PC-9 (cell line): ENCODE measurements at places on chromosomes 4 and X.

GRCh38 chrX:23662853-23663252 lies 4.4 kb upstream of the PRDX4 start:
- DNase-seq: no peak
- peaks cover 6% of the 10 kb centered on the region; the same call in 1 of the 2 replicates for H3K4me1 ChIP-seq
- no peak overlapping the region for H3K27ac ChIP-seq
- H3K36me3 ChIP-seq: no peaks in the 10 kb centered on the region

GRCh38 chr4:167100120-167100519 lies 134.2 kb downstream of the SPOCK3 start:
- no peaks in the 10 kb centered on the region for H3K36me3 ChIP-seq
- DNase-seq: no peak
- no peak overlapping the region for H3K27ac ChIP-seq
- H3K27me3 ChIP-seq: no peaks in the 10 kb centered on the region
- no peaks in the 10 kb centered on the region for H3K4me1 ChIP-seq

DNA sequence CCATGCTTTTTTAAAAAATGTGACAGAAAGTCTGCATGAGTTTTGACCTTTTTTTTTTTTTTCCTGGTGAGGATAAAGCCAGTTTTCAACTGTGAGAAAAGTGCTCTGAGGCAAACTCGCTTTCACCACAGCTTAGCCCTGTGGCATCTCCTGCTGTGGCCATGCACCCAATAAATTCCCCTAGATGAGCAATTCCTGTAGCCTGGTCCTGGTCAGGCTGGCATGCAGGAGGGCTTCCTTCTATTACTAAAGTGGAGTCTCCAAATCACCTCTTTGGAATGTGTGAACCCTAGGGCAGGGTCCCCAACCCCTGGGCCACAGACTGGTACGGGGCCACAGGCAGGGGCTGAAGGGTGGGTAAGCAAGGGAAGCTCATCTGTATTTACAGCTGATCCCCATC lies 265.4 kb downstream of the RAPGEF2 start:
- H3K4me3 ChIP-seq: no peak overlapping the region
- no peak for DNase-seq
- H3K4me1 ChIP-seq: no peaks in the 10 kb centered on the region
- H3K27me3 ChIP-seq: no peaks in the 10 kb centered on the region
- no peaks in the 10 kb centered on the region for H3K36me3 ChIP-seq

DNA sequence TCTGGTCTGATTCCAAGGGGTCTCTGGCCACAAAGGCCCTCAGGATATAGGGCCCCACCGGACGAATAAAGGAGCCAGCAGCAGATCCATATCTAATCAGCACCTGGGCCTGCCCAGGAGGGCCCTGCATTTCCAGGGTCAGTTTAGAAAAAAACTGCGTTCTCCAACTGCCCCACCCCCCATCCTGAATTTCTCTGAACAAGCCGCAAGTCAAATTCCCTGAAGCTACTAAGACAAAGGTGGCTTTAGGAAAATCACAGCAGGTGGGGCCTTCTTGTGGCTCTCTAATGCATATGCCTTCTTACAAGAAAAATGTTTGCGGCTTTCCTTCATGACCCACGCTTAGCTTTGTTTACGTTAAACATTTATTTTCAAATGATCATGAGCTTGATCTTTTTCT lies 76.6 kb downstream of the MBNL3 start:
- no peaks in the 10 kb centered on the region for H3K27me3 ChIP-seq
- no peaks in the 10 kb centered on the region for H3K36me3 ChIP-seq
- no peak overlapping the region for H3K27ac ChIP-seq
- H3K4me3 ChIP-seq: no peak overlapping the region
